ENCODE measurements at places on chromosomes 4 and X.

DNA sequence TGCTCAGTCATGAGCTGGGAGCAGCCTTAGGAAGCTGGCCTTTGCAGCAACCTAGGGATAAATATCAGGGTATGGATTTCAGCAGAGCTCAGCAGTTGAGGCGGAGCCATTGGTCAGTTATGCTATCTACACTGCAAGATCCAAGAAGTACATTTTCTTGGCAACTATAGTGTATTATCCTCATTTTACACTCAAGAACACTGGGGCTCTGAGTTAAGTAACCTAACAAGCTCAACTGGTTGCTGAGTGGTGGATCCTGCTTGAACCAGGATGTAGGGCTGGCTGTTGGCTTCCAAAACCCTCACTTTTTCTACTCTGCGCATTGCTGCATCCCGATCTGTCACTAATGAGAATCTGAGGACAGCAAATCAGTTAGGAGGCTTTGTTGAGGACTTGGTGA lies 1.5 kb upstream of the SCARB2 start:
- DNase-seq = no peak

DNA sequence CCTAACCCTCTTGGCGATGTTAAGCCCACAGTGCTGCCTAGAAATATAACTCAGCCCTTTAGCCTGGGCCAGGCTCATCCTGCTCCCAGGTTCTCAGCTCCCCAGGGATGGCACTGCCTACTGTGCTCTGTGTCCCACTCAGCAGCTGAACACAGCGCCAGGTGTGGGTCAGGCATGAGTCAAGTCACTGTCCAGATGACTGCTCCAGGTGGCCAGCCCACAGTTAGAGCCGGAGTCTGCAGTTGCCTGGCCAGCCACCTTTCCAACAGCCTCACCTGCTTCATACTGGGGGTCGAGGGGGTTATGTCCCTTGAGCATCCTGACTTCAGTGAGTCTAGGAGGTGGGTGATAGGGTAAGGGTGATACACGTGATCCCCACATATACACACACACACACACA lies 48.4 kb downstream of the TBC1D14 start:
- DNase-seq = no peak

- DNase-seq = no peak
Measured at GRCh38 chr4:98566361-98567008, 91.9 kb downstream of the TSPAN5 start.

DNA sequence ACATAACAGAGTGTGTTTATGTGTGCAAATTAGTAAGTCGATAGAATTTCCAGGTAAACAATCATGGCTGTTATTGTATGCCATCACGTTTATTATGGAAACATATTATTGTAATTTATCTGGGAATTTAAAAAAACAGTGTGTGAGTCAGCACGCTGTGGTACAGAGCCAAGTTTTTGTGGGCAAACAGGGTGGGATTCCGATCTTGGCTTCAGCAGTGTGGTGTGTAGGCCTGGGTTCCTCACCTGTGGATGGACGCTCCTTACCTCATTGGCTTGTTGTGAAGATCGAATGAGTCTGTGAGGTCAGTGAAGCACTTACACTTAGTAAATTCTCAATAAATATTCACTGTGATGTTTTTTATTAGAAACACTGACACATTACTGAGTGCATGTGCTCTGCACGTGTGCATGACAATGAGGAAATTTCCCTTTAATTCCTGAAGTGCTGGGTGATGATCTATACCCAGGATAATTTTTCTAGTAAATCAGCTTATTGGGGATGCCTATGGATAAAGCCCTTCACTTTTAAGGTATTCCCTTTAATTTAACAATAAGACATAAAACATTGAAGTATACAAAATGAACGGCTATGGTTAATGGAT lies 36.4 kb downstream of the SLIT2 start:
- no peak for DNase-seq

DNA sequence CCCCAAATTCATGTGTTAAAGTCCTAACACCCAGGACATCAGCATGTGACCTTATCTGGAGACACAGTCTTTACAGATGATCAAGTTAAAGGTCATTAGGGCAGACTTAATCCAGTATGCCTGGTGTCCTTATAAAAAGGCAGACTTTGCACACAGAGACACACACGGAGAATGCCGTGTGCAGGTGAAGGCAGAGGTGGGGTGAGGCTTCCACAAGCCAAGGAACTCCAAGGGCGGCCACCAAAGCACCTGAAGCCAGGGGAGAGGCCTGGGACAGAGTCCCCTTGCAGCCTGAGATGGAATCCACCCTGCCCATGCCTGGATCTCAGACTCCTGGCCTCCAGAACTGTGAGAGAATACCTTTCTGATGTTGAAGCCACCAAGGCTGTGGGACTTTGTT lies 26.1 kb upstream of the SORCS2 start:
- no peak for DNase-seq

Data from stimulated activated CD4-positive, alpha-beta T cell treated with anti-CD3 and anti-CD28 coated beads, TNF-alpha, amount 100 ng/mL, for 4 hours (primary cell).